Ovary (tissue), 10 donors: ENCODE measurements at places on chromosomes 7 and 10. TPM values are rescaled to one million over a fixed set of nuclear protein-coding genes. Genes with fewer than 3 reads are reported as not detected.

GPR158 gene
- polyA plus RNA-seq, result 0.22 TPM

C10orf120 gene
- not detected for polyA plus RNA-seq

HOXA10 gene
- 2.8 TPM for polyA plus RNA-seq

ZNF736 gene
- 7.9 TPM for polyA plus RNA-seq

NEURL1 gene
- 0.28 TPM for polyA plus RNA-seq

SP8 gene
- not detected for polyA plus RNA-seq

PDGFA gene
- polyA plus RNA-seq, result 8.7 TPM

KNDC1 gene
- 5.6 TPM for polyA plus RNA-seq

VPS37D gene
- 0.28 TPM for polyA plus RNA-seq

CALML3 gene
- polyA plus RNA-seq, result 0.02 TPM

GIMAP2 gene
- polyA plus RNA-seq, result 19.4 TPM

ANXA8 gene
- 3.0 TPM for polyA plus RNA-seq

PLEKHS1 gene
- not detected for polyA plus RNA-seq

PRKCQ gene
- polyA plus RNA-seq, result 0.90 TPM

SORCS3 gene
- polyA plus RNA-seq, result 0.07 TPM

FFAR4 gene
- polyA plus RNA-seq, result not detected

GPR26 gene
- polyA plus RNA-seq, result not detected

JAZF1 gene
- 11.6 TPM for polyA plus RNA-seq

EIF3A gene
- 113 TPM for polyA plus RNA-seq

GPR141 gene
- 0.08 TPM for polyA plus RNA-seq

FEZF1 gene
- polyA plus RNA-seq, result not detected

GNGT1 gene
- 0.42 TPM for polyA plus RNA-seq

C10orf143 gene
- polyA plus RNA-seq, result 7.2 TPM

CH25H gene
- polyA plus RNA-seq, result 1.9 TPM
